LHCN-M2 (cell line): ENCODE measurements at places on chromosomes 13 and 19. TPM values are rescaled to one million over a fixed set of nuclear protein-coding genes. Genes with fewer than 3 reads are reported as not detected.

- no peak for DNase-seq
Observed at GRCh38 chr19:47485210-47485609, 1.2 kb upstream of the KPTN start.

OR10H2 gene
- not detected in 2 replicates for total RNA-seq

DNA sequence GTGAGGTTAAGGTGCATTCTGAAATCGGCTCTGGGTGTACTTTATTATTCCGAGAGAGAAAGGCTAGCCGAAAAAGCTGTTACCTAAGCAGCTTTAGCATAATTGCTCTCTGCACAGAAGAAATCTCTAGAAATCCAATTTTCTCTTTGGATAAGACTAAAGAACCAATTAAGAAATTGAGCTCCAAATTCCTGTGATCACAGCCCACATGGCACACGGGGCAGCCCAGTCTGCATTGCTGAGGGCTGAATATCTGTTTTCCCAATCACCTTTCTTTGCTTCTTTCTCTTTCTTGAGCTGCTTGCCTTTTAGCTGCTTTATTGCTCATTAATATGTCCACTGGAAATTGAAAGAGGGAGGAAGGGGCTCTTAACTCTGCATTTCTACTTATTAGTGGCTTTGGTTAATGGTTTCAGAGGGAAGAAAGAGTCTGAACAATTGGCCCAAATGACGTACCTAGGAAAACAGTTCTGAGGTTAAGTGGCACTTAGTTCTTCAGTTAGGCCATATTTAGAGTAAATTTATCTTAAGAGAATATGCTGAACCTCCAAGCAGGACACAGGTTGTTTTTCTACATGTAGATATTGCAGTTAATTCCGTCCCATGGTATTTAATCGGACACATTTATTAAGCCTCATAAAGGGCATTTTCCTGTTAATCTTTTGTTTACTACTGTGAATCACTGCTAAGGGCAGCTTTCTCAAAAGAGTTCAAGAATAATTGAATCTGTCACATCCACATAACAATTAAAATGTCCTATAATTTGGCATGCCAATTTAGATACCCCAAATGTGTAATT is 265.7 kb downstream of the ABCC4 start:
- no peak for DNase-seq

DNA sequence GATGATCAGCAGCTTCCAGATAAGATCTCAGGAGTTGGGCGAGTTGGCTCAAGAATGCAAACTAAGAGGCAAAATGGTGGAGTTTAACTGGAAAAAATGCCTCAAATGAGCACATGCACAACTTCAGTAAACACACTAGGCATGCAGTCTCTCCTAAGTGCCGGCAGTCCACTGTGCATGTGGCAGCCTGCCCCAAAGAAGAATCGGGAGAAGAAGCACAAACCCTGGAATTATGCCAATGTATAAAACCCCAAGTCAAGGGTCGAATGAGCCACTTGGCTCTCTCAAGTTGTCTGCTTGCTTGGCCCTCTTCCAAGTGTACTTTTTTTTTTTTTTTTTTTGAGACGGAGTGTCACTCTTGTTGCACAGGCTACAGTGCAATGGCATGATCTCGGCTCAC is 53.3 kb upstream of the SLITRK1 start:
- DNase-seq: no peak

- DNase-seq: no peak
Observed at GRCh38 chr19:3698386-3698950, 1.8 kb downstream of the PIP5K1C start.

DNA sequence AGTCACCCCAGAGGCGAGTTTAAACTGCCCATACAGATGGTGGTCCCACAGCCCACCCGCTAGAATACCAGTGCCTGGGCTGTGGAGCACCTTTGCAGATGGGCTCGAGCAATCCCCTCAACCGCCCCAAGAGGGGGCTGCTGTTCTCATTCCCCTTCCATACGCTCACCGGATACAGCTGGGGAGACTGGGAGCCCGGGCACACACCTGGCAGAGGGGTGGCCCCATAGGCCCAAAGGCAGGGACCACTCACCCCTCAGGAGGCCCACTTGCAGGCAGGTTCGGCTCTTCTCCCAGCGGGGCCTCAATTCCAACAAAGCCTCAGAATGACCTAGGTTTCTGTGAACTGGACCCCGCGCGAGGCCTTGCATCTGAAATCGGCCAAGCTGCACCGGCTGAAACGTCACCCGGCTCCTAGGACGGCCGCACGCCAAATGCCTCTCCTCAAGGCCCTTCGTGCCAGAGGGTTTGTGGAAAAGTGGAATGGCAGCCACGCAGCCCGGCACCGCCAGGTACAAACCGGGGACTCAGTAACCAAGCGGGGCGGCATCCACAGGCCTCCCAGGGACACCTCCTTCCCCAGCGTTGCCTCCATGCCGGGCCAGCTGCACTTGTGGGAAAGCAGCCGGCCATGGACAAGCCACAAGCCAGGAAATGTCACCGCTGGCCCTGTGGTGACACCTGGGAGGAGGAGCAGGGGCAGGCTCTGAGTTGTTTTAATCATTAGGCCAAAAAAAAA is 18.7 kb downstream of the MLLT1 start:
- DNase-seq: no peak

DNA sequence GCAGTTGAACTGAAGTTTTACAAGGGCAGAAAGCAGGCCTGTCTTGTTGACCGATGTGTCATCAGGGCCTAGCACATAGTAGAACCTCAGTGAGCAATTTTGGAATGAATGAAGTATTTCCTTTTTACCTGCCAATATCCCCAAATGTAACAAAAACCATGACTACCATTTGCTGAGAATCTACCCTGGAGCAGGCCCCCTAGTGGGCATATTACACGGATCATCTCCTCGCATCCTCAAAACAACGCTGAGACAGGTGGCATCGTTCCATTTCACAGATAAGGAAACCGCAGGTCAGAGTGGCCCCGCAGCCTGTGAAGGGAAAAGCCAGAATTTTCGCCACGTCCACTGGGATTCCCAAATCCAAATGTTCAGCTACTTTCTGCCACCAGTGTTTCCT is 77.9 kb downstream of the CACNA1A start:
- DNase-seq: peak; percentile 5

FGF9 gene
- total RNA-seq: not detected in 2 replicates

KIR3DL2 gene
- total RNA-seq: not detected in 2 replicates

SIAH3 gene
- not detected in 2 replicates for total RNA-seq
